CD14-positive monocyte (primary cell): ENCODE measurements at places on chromosomes 2 and 18. TPM values are rescaled to one million over a fixed set of nuclear protein-coding genes. Genes with fewer than 3 reads are reported as not detected.

- no peak for DNase-seq
Measured at GRCh38 chr2:101125808-101126207, 25.4 kb downstream of the TBC1D8 start.

DNA sequence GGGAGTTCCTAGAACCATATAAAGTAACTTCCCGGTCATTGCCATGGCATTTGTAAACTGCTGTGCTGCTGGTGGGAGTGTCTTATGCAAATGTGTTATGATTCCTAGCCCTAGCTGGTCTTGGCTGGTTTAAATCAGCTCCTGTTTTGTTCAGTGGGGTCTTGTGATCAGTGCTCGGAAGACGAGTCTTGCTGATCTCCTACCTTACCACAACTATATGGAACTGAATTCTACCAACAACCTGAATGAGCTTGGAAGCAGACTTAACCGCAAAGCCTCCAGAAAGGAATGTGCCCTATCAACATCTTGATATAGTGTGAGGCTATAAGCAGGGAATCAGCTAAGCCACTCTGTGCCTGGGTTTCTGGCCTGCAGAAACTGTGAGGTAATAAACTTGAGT is 33.5 kb downstream of the POLE4 start:
- no peak for DNase-seq

- DNase-seq, result no peak
Measured at GRCh38 chr2:64750001-64750816, 96.5 kb upstream of the SERTAD2 start.

- no peak for DNase-seq
Measured at GRCh38 chr2:70380621-70381020, 78.8 kb upstream of the FAM136A start.

Gene HOXD10
- polyA plus RNA-seq, result not detected in 2 replicates

Gene CNPPD1
- 68.8 TPM for polyA plus RNA-seq

Gene FIGN
- polyA plus RNA-seq, result not detected

Gene TYW5
- 1.5 TPM for polyA plus RNA-seq

Gene KCNIP3
- polyA plus RNA-seq, result not detected in 2 replicates

Gene CARF
- 2.8 TPM for polyA plus RNA-seq
